ENCODE measurements at places on chromosomes 12 and 14. TPM values are rescaled to one million over a fixed set of nuclear protein-coding genes. Genes with fewer than 3 reads are reported as not detected.

DNA sequence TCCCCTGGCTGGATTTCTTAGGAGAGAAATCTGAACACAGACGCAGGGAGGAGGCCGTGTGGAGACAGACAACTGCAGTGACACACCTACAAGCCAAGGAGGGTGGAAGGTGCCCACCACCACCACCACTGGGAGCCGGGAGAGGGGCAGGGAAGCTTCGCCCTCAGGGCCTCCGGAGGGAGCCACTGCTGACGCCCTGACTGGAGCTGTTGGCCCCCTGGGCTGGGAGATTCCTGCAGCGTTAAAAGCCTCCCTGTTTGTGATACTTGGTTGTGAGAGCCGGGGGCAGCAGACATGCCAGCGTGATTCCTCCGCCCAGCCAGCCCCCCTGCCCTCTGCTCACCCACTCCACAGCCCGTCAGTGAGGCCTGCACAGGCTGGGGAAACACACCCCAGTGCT is 72.0 kb downstream of the CHGA start:
- peak; percentile 51 for DNase-seq

DNA sequence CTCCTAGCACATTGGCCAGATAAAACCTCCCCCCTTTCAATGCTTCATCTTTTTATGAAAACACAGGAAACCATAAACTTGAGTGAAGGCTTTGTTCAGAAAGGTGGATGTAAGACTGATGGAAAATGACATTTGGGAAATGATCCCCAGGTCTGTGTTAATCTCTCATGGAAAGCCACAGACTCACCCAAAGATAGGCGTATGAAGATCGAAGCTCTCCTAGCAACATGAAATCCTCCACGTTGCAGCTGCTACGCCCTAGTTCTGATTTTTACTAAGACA is 63.4 kb upstream of the PTGR2 start:
- no peak for DNase-seq

GRCh38 chr12:91492648-91493047 is 310.0 kb upstream of the DCN start:
- no peak for DNase-seq

DNA sequence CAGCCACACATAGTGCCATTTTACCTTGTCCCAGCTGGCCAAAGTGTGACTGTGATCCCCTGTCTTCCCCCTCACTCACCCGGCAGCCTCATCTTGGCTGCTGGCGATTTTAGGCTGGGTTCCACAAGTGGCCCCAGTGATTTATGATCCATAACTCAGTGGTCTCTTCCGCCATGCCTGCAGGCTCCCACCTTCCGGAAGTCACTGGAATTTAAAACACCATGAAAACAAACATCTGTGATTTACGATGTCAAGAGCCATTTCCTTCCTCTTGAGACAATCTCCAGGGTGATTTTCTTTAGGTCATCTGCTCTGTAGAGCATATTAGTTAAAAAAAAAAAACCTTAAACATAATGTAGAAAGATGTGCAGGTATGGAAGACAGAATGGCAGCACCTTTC is 282.3 kb downstream of the CACNA1C start:
- no peak for DNase-seq

- no peak for DNase-seq
Measured at GRCh38 chr12:56229916-56230431, at the start of gene SLC39A5. Gene SLC39A5 (plus strand): TSS chr12:56230051. CDS start chr12:56231275, 1,224 bp downstream.

DNA sequence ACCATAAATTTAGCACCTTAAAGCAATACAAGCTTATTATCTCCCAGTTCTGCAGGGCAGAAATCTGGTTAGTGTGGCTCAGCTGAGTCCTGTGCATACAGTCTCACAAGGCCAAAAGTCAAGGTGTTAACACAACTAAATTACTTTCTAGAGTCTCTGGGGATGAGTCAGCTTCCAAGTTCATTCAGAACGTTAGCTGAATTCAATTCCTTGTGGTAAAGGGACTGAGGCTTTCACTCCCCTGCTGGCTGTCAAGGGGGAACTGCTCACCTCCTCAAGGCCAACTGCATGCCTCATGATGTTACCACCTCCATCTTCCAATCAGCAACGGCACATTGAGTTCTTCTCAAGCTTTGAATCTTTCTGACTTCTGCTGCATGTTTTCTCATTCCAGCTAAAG is 27.6 kb downstream of the EML5 start:
- no peak for DNase-seq

DNA sequence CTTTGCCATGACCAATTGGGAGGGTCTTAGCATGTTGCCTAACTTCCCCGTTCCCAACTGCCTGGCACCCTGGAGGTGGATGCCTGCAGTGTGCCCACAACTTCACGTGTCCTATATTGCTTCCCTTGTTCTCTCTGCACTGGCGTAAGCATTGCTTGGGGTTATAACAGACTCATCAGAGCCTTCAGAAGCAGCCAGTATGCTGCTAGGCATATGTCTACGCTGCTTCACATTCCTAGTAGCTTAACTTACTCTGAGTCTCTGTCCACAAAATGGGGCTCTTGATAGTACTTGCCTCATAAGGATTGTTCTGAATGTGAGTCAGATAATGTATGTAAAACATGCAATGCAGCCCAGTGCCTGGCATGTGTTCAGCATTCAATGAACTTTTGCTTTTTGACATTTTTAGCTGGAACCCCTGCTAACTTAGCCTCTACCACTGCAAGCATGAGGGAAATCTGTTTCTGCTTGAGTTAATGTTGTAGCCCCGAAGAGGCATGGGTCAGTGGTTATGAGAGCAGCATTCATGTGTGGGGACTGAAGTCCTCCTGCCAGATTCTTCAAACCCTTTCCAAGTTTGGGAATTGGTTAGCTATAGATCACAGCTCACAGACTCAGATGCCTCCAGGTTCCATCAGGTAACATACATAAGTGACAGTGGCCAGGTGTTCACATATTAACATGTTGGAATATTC is 2.8 kb downstream of the SLC5A8 start:
- no peak for DNase-seq

DNA sequence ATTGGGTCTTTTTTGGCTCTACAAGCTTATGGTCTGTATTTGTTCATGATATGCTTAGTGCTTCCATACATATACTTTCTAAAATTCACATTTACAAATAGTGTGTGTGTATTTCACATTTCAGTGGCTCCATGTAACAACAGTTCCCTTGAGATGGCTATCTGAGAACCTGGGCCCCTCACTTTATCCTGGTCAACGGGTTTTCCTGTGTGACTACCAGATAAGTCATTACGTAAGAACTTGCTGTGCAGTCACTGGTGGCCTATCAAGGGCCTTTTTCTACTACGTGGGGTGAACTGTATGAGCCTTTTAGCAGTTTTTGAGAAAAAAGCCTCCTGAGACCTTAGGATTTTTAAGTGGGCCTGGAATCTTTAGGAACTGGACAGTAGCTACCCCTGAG is 454.1 kb downstream of the PCNX1 start:
- no peak for DNase-seq

- no peak for DNase-seq
Measured at GRCh38 chr12:28710882-28711281, 438.2 kb upstream of the FAR2 start.

DNA sequence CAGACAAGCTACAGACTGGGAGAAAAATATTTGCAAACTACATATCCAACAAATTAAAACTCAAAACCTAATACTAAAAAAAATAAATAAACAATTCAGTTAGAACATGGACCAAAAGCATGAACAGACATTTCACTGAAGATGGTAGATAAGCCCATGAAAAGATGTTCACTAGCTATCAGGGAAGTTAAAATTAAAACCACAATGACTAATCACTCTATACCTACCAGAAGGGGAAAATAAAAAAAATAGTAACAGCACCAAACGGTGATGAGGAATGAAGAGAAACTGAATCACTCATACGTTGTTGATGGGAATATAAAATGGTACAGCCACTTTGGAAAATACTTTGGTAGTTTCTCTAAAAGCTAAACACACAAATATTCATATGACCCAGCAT is 31.1 kb upstream of the DHRS7 start:
- no peak for DNase-seq

DNA sequence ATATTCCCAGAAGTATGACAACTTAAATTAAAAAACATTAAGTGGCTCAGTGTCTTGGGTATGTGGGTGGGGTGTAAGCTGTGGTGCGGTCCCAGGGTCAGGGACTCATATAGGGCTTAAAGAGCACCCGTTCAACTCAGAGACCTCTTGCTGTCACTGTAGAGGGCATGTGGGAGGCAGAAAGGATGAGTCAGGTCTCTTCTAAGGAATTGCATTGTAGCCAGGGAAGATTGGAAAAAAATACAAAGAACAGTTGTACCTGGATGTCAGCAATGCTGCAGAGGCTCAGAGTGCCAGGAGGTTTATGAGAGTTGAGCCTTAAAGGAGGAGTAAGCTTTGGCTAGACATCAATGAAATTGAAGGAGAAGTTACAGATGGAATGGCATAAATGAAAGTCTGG is 104.1 kb downstream of the MYRFL start:
- no peak for DNase-seq

DNA sequence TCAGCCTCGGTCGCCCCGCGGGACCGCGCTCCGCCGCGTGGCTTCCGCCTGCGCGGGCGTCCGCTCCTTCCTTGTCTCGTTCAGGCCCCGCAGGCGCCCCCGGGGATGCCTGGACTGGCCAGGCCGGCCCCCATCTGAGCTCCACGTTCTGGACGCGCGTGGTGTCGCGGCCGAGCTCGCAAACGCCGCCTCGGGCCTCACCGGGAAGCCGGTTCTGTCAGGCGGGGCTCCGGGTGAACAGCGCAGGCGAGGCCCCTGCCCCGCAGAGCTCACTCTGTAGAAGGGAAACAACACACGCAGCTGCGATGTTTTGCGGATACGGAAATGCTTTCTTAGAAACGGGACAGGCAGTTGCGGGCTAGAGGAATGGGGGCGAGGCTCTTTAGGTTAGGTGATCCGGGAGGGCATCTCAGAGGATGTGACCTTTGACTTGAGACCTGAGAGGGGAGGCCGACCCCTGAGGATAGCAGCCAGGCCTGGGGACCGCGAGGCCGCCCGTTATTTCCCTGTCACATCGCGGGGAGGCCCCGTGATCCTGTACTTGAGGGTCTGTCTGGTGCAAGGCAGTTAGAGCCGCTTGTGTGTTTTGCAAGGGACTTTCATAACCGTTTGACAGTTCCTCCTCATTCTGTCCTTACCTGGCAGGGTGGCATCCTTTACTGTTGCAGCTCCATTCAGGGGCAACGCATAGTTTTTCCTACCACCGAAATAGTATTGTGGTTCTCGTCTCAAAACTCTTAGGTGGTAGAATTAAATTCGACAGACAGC is 584 bp downstream of the VRK1 start:
- peak; percentile 10 for DNase-seq

- DNase-seq, result peak; percentile 78
Measured at GRCh38 chr14:60485598-60486251, at the start of gene C14orf39. Gene C14orf39 (minus strand): TSS chr14:60486063. CDS start chr14:60485078, 985 bp downstream.

GRCh38 chr14:56422703-56423213 is 156.8 kb upstream of the TMEM260 start:
- DNase-seq, result peak; percentile 90

GRCh38 chr12:75099210-75099609 is 110.4 kb downstream of the KCNC2 start:
- DNase-seq, result no peak

GRCh38 chr14:76736514-76736913 is 24.8 kb upstream of the VASH1 start:
- DNase-seq, result no peak

GRCh38 chr14:65686761-65687160 is 274.2 kb downstream of the FUT8 start:
- no peak for DNase-seq

DNA sequence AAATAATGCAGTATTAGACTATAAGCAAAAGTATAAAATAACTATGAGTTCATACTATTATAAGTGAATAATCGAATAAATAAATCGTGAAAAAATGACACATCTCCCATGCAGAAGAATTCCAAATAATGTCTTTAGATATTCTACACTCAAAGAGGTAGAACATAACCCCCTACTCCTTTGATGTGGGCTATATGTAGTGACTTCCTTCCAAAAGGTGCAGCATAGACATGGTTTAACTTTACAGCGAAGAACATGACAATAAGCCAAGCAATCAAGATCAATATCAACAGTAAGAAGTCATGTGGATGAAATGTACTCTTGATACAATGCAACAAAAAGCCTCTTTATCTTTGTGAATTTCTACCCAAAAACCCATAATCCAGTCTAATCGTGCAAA is 46.0 kb upstream of the HIF1A start:
- DNase-seq, result no peak

DNA sequence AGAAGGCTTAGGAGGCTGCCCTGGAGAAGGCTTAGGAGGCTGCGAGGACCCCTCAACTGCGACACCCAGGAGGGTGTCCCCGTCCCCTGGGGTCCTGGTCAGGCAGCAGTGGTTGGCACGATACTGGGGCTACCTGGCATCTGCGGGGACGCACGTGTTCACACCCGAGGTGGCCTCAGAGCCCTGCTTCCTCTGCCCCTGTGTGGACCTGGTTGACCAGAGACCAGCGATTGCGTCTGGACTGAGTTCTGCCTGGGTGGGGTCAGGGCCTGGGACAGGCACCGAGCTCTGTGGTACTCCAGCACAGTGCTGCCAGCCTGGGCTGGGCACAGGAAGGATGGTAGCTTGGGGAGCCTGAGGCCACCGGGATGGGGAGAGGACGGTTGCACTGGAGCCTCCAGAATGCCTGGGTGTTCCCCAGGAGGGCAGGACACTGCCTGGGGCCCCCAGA is 735 bp downstream of the ASPG start:
- DNase-seq, result no peak

GRCh38 chr14:49946320-49947141 is 53.6 kb downstream of the ARF6 start:
- DNase-seq, result no peak

DNA sequence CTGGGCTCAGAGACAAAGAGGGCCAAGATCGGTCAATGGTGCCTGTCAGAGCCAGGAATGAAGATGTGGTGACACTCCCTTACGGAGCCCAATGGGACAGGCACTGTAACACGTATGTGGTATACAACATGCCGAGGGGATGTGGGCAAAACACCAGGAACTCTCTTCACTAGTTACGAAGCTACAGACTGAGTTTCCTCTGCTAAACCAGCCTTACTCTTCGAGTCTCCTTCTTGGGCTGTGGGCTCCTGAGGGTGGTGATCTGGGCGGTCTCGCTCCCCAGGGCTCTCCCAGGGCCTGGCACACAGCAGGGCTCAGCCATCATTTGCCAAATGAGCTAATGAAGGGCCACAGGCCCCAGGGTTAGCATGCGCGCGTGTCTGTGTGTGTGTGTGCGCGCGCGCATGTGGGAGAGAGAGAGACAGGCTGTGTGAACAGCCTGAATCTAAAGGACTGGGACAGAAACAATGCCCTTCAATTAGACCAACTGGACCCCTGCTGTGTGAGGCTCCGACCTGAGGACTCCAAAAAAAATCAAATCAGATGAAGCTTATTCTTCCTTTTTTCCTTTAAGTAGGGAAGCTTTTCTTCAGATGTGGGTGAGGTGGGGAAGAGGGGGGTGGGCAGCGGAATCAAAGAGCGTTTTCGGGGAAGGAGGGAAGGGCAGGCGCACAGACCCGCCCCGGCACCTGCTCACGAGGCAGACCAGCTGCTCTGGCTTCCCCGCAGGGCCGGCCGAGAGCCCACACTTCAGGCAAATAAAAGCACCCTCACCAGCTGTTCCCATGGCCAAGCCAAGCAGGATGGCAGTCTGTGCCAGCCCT is 42.5 kb downstream of the CCDC88C start:
- no peak for DNase-seq

GRCh38 chr12:3777206-3777809 is 24.4 kb upstream of the CRACR2A start:
- peak; percentile 40 for DNase-seq

The BIN2 gene
- 15.5 TPM for total RNA-seq

The ASPG gene
- 1.4 TPM for total RNA-seq

The POTEG gene
- total RNA-seq, result not detected

The NRL gene
- total RNA-seq, result 1.6 TPM

The CLEC2A gene
- not detected for total RNA-seq

The APOF gene
- total RNA-seq, result not detected

The SLC48A1 gene
- 35.4 TPM for total RNA-seq

The AHSA1 gene
- 111 TPM for total RNA-seq

The KRT83 gene
- not detected for total RNA-seq

The MYBPC1 gene
- total RNA-seq, result 0.24 TPM

The NTF3 gene
- total RNA-seq, result 0.35 TPM

Data from left lung (tissue), 14 donors.